ENCODE measurements at places on chromosomes 2 and 18. TPM values are rescaled to one million over a fixed set of nuclear protein-coding genes. Genes with fewer than 3 reads are reported as not detected.

DNA sequence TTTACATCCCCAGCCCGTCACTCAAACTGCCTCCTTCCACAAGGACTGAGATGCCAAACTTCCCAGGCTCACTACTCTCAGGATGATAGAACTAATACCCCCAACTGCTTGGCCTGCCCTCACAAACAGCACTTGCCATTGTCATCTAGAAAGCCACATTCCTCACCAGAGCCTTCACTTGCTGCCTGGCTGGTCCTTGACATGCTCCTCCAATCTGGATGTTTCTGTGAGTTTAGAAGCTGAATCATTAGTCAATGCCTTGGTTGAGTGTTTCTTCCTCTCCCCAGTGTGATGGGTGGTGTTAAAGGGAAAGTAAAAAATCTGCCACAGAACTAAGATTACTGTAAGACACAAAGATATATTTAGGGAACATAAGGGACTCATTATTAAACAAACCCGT lies 52.5 kb downstream of the MARCHF4 start:
- no peak for ATAC-seq

DNA sequence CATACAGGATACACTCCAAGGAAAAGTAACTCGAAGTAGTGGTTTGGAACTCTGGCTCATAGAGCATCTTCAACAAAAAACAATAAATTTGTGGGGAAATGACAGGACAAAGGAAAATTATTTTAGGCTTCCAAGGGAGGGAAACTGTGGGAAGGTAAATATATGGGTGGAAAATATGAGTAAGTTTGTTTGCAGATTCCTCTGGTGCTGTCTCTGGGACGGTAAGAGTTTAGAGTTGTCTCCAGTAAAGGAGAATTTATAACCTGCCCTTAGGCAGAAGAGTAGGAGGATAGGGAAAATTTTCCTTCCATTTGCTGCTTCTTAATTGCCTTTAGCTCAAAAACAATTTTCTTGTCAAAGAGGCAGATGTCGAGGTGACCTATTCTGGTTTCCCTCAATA lies 19.3 kb downstream of the HNMT start:
- ATAC-seq: no peak

SGPP2 gene
- 3.0 TPM for total RNA-seq

- ATAC-seq: no peak
Observed at GRCh38 chr18:72539901-72540300, 4.2 kb downstream of the CBLN2 start.

DNA sequence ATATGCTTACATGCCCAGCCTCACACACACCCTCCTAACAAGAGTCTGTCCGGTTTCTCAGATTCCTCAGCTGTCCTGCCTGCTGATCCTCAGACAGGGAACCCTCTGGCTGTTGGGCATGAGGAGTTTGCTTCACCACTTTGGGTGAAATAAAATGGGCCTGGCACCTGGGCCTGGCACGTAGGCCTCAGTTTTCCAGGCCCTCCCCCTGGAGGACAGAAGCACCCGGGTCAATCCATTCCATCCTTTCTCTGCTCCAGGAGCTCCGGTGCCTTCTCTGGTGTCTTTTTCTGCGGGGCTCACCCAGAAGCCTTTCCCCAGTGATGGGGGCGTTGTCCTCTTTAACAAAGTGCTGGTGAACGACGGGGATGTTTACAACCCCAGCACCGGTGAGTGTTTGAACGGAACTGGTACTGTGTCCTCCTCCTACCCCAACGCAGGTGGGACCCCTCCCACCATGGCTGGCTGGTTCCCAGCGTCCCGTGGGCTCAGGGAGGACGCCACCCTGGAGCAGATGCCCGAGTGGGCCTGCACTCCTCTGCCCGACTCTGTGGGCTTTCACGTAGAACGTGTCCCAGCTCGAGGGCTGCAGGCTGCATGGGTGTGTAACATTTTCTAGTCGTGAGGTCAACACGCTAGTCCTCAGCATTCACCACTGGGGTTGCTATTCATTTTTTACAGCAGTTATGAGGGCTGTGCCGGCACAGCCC lies 62.8 kb downstream of the EMILIN2 start:
- ATAC-seq: no peak

MAP2 gene
- 0.26 TPM for total RNA-seq

MAPK4 gene
- total RNA-seq: not detected

GRCh38 chr18:27500531-27500930 lies 315.4 kb upstream of the CHST9 start:
- ATAC-seq: no peak

Measured in activated T-helper 17 cell treated with anti-CD3 and anti-CD28 coated beads, Interleukin-2, amount 50 U/mL, for 72 hours (primary cell).